WTC11 (cell line): ENCODE measurements at places on chromosomes 2 and 18. TPM values are rescaled to one million over a fixed set of nuclear protein-coding genes. Genes with fewer than 3 reads are reported as not detected.

The UBE2F gene
- total RNA-seq: 48.8 to 50.6 TPM (median 49.5 TPM) in 3 replicates

The NAT8 gene
- total RNA-seq: not detected in 3 replicates

The RAD51AP2 gene
- total RNA-seq: 0.26 to 0.37 TPM (median 0.30 TPM) in 3 replicates

The LRRC30 gene
- total RNA-seq: not detected in 3 replicates

GRCh38 chr2:122166820-122167219, 411.4 kb downstream of the TSN start:
- DNase-seq: no peak

DNA sequence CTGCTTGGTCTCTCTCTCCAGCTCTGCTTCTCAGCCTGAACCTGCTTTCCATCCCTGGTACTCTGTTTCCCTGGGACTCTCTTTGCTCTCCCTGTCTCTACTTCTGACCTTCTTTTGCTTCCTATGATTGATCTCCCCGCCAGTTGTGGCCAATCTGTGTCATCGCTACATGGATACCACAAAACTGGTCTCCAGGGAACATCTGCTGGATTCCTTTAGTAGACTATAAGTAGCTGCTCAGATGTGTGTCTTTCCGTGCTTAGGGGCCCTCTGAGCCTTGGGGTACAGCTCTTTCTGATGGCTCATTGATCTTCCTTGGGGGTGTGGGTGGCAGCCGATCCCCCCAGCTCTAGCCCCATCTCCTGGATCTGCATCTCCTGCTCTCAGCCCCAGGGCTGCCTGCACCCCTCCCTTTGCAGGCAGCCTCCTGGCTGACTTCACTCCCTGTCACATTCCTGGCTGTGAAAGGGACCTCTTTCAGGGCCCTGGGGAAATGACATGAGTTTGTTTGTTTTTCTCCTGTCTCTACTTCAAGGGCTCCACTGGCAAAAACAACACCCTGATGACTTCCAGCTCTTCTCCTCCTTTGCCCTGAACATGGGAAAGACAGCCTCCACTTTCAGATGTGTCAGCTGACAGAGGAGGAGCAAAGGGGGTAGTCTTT, 333.7 kb downstream of the CYP26B1 start:
- no peak for DNase-seq

DNA sequence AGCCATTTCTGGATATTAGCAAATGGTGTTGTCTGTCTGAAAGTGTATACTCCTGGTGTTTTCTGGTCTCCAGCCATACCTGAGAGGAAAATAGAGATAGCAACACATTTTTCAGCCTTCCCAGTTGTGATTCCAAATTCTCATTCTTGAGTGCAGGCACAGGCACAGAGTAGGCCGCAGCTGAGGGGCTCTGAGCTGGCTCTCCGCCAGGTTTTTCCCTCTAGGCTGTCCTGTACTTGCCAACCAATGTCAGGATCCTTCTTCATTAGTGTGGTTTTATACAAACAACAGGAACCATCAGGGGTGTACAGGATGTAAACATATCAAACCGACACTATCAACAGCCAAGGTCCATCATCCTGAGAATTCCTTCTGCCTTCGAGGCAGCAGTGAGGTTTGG, 1733.6 kb upstream of the CELF4 start:
- no peak for DNase-seq

- DNase-seq: no peak
These were observed 88.5 kb downstream of the SH3RF3 start for GRCh38 chr2:109217362-109218086.

DNA sequence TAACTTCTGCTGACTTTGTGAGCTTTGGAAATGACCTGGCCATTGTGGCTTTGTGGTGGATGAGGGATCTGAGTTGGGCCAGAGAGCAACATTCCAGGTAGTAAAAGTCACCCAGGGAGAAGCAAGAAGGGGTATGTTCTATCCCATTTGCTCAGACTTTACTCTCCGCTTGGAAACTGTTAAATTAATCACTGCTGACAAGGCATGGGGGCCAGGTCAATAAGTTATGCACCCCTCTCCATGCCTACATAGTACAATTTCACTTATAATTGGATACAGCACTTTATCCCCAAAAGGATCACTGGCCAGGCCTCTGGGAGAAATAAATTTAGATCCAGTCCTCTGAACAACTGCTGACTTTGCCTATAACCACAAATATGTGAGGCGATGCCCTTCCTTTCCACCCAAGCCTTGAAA, 92.1 kb downstream of the RPRM start:
- no peak for DNase-seq

DNA sequence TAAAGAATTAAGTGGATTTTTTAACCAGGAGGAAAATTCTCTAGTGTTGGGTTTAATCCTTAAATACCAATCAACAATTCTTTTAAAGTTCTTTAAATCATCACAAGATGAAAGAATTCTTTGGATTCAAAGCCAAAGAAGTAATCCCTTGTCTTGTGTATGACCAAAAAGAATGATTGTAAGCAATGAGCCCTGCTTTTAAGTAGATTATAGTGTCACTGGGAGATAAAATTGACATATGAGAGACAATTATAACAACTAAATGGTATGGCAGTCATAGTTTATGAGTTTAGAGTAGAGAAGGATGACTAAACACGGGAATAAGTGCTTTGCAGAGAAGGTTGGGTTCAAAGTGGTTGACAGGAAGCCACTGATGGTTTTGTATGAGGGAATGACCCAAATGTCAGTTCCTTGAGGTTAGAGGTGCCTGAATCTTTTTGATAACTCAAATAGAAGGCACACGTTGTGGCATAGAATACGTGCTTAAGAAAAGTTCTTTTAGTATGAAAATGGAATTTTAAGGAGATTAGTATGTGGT, 199.6 kb upstream of the TCF4 start:
- DNase-seq: no peak

DNA sequence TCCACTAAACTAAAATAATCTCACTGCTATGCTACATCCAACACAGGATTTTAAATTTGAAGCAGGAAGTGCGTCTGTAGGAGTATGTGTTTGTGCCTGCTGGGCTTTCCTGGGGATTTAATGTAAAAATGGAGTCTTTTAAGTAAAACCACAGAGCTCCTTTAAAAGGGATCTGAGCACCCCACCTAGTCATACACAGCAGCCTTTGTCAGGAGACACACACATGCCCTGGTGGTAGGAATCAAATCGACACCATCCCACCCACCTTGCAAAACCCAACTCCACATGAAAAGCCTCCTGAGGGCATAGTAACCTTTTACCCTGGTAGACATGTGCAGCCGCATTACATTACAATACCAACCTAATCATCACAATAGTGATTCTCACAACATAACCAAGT, 29.1 kb downstream of the UXS1 start:
- DNase-seq: peak; percentile 28

DNA sequence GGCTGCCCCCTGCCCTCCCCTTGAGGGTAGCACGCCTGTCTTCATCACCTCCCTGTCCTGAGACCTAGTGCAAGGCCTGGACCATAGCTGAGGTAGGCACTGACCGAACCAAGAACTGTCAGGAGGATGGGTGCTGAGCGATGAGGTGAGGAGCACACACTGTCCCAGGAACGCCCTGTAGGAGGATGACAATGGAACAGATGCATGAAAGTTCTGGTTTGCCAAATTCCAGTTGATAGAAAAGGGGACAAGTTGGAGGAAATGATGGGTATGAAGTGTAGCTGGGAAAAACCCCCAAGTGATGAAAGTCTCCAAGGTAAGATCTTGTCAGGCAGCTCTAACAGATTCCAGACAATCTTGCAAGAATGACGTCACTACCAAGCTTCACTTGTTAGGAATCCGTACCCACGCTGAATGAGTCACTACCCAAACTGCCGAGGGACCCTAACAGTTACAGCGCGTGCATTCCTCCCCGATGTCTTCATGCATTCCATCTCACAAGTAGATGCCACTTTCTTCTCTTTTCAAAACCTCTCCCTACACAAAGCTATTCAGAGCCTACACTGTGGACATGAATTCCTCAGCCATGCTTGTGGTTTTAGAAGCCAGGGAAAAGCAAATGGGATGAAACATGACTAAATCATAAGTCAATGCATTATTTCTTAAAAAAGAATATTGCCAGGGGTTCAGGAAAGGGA, 27.6 kb downstream of the MRPL33 start:
- no peak for DNase-seq

GRCh38 chr2:446963-447530, 159.2 kb upstream of the ALKAL2 start:
- DNase-seq: no peak

- no peak for DNase-seq
These were observed 867 bp downstream of the SF3B6 start for GRCh38 chr2:24075259-24075658.

DNA sequence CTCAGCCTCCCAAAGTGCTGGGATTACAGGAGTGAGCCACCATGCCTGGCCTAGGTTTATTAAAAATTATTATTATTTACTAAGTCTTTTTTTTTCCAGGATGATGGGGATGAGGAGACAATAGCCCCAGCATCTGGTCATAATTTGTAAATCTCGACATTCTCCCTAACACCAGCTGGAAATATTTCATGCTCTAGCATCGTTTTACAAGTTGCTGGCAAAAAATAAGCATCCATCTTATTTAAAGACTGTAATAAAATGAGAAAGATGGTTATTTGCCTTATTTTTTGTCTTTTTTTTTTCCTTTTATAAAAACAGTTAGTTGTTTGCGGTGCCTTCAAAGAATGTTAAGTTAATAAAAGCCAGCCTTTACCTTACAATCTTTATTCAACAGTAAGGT, 56.7 kb downstream of the SF3B1 start:
- no peak for DNase-seq

GRCh38 chr18:54772056-54772455, 56.2 kb upstream of the RAB27B start:
- no peak for DNase-seq

DNA sequence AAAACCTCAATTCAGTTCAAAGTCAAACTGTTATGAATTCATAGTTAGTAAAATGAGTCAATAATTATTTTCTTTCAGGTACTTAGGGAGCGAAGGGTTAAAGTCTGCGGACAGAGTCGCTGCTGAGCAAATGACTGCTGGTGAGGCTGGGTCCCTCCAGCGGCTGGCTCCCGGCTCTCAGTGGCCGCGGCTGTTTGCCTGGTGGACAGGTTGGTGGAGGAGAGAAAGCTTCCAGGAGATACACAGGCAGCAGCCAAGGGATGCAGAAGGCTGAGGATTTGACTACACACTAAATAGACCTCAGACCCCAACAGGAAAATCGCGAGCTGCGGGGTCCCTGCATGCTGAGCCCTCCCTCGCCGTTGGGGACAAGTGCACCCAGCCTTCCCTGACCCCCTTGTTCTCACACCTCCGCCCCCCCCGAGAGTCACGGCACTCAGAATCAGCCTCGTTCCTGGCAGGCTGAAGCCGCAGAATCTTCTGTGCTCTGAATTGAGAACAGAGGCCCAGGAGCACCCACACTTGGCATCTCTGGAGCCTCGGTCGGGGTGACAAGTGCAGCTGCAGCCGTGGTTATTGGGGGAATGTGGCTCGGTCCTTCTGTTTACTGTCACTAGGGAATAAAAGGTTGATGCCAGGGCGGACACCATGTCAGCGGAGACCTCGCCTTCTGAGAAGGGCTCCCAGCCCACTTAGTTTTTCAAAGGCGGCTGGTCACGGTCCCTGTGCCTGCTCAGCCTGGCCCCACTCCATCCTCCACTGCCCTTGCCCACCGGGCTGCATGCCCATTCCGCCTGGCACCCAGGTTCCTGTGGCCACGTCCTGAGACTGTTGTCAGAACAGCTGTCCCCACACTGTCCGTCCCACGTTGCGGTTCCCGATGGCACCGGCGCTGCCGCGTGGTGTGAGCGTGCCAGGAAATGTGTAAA, 74.0 kb downstream of the SLC66A2 start:
- DNase-seq: no peak

GRCh38 chr2:23767876-23768621, 158.9 kb downstream of the ATAD2B start:
- DNase-seq: no peak

DNA sequence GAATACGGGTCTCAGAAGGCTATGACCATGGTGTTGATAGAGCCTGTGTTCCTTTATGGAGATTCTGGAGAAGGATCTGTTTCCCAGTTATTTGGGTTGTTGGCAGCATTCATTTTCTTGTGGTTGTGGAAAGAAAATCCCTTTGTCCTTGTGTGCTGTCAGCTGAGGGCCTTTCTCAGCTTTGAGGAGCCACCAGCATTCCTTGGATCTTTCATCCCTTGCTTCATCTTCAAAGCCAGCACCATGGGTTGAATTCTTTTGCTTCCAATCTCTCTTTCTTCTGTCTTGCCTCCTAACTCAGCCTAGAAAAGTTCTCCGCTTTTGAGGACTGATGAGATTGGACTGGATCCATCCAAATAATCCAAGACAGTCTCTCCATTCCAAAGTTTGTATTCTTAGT, 103.2 kb upstream of the MMADHC start:
- no peak for DNase-seq

DNA sequence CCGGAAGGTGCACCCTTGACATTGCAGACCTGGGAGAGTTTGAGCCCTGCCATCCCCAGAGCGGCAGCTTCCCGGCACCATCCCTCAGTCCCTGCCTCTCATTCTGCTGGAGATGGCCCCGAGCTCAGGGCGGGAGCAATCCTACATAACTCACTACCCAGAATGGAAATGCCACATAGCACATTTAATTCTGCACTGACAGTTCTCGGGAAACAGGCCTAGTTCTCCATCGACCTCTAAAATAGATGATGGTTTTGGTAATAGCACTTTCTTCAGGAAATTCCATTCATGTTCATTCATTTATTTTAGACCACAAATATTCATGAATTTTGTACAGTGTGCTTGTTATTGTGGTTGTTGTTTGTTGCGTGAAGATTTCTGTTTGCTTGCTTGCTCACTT, 92.9 kb upstream of the SLC14A2 start:
- no peak for DNase-seq

GRCh38 chr18:25710981-25711380, 359.0 kb upstream of the ZNF521 start:
- no peak for DNase-seq

- DNase-seq: no peak
These were observed 18.5 kb upstream of the PSME4 start for GRCh38 chr2:53989210-53989862.

DNA sequence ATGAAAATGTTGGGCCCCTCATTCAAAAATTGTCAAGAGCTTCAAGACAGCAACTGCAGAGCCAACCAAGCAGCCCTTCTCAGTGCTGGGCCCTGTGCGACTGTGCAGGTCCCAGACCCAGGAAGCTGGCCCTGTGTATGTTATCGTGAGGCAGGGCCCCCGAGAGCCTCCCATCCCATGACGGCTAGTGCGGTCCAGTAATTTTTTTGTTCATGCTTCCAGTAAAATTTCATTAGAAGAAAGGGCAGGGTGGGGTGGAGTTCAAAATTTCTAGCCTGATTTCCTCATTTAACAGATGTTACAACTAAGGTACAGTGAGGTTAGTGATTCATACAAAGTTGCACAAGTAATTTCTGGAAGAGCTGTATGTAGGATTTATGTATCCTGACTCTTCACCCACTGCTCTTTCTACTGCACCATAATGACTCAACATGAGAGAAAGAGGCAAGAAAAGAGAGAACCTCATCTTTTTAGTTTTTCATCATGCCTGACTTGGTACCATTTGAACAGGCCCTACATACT, 105.5 kb downstream of the ZEB2 start:
- no peak for DNase-seq

GRCh38 chr2:30306522-30306921, 75.2 kb downstream of the LBH start:
- no peak for DNase-seq

DNA sequence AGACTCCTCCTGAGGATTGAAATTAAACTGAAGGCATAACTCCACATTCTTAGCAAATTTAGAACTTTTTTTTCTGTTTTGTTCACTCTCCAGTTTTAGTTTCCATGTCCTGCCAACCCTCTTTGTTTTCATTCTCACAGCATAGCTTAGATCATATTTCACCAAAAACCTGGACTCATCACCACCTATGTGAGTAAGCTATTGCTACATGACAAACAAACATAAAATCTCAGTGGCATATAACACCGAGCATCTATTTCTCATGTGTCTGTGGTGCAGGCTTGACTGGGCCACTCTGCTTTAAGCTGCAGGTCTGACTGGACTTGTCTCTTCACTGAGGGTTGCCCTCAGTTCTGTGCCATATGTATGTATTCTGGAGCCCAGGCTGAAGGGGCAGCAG, 385.2 kb downstream of the ARHGAP15 start:
- no peak for DNase-seq
